ENCODE measurements at places on chromosomes 5 and 9.

- DNase-seq = peak; percentile 46
Measured at GRCh38 chr5:107781451-107781850, 110.7 kb upstream of the EFNA5 start.

- no peak for DNase-seq
Measured at GRCh38 chr5:59745415-59745863, 148.1 kb downstream of the PDE4D start.

DNA sequence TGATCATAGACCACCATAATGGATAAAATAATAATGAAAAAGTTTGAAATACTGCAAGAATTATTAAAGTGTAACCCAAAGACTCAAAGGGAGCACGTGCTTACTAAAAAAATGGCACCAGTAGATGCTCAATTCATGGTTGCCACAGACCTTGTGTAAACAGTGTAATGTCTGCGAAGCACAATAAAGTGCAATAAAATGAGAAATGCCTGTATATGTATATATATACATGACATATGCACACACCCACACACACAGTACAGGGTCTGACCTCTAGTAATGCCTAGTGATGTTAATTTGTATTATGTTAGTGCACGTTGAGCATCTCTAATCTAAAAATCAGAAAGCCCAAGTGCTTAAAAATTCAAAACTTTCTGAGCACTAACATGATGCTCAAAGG is 52.3 kb downstream of the FBXO38 start:
- no peak for DNase-seq

DNA sequence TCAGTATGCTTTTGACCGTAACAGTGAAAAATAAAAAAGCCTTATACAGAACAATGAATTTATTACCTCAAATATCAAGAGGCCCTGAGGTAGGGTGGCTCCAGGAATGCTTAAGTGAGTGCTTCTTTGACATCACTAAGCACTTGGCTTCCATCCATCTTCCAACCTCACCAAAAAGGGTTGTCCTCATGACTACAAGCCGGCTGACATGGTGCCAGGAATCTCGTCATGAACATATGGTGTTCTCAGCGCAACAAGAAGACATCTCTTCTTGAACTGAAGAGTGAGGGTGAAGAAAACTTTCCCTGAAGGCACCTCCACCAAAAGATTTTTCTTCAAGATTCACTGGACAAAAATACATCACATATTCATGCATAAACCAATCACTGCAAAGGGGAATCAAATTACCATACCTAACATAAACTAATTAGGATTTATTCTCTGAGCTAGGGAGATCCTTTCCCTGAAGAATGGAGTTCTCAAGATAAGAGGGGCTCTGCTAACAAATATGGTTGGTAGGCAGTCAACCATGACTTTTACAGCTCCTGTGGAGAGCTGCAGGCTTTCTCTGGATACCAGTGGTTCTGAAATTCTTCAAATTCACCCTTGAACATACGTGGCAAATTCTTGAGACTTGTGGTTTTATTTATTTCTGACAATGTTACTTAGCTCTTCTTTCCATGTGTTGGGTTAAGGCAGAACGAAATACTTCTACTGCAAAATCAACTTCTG is 49.5 kb downstream of the AGXT2 start:
- DNase-seq = peak; percentile 22

All from EH (cell line).